Lung (tissue), 17 donors: ENCODE measurements at places on chromosomes 2 and 18. TPM values are rescaled to one million over a fixed set of nuclear protein-coding genes. Genes with fewer than 3 reads are reported as not detected.
A peak's percentile ranks its signal among the peaks of the same experiment; 100 is the strongest.

GRCh38 chr2:120779781-120780283 lies 44.2 kb downstream of the GLI2 start:
- H3K27ac ChIP-seq: no peak overlapping the region
- H3K36me3 ChIP-seq: no peaks in the 10 kb centered on the region
- no peak for DNase-seq

DNA sequence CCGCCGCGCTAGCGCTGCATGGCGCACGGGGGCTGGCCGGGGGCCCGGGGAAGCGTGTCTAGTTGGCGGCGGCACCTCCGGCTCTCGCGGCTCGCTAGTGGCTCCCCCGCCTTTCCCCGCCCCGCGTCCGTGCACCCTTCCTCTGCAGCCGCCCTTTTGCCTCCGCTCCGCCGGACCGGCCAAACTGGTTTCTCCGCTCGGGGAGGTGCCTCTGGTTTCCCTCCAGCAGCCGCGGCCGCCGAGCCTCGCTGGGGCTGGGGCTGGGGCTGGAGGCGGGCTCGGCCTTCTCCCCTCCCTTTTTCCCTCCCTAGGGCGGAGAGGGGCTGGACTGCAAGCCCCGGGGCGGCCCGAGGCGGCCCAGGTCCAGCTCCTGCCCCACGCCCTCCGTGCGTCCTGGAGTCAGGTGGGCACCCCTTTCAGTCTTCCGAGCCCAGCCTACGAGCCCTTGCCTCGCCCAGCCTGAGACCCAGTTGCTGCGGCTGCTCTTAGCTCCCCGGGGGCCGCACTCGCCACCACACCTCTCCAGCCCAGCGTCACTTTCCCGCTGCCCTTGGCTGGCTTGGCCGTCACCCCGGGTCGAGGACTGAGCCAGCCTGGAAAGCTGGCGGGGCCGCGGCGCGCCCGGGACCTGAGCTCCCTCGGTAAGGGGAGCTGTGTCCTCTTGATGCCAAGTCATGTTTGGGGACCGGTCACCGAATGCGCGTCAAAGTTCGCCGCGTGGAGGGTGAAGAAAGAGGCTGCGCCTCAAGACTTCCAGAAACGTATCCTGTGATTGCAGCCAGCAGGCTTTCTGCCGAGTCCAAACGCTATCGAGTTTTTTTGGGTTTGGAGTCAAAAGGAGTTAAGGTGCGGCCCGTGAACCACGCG lies at the start of gene ATP8B1:
TSS of gene ATP8B1 (minus strand) at position 213 of the 867 bp plus-strand sequence. CDS start 71,508 bp downstream, outside the sequence.
- H3K27me3 ChIP-seq: no peaks in the 10 kb centered on the region
- peak within 1 kb of the TSS; percentile 87 for H3K4me3 ChIP-seq
- H3K27ac ChIP-seq: peak within 1 kb of the TSS; percentile 78
- H3K36me3 ChIP-seq: no peaks in the 10 kb centered on the region

- DNase-seq: no peak
- H3K27ac ChIP-seq: no peak overlapping the region
- H3K27me3 ChIP-seq: no peaks in the 10 kb centered on the region
- H3K4me3 ChIP-seq: no peak overlapping the region
These were observed 33.4 kb downstream of the SLC66A2 start for GRCh38 chr18:79917853-79918614.

DNA sequence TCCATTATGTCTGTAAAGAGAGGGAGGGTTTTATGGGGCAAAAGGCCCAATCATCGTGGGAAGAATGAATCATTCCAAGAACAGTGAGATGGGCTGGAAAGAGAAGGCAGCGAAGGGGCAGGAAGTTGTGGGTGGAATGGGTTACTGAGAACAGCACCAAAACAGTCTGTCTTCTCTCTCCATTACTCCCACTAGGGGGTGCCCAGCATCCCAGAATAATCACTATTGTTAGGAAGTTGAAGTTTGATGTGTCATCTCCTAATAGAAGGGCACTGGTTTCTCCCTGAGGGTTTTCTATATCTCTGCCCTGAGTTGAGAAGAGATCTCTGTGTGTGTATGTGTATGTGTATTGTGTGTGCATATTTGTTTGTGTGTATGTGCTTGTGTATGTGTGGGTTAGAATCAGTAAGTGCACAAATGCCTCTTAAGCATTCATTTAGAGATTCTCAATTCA lies 76.6 kb upstream of the MAP4K3 start:
- H3K4me1 ChIP-seq: peaks cover 49% of the 10 kb centered on the region
- H3K27ac ChIP-seq: no peak overlapping the region
- no peaks in the 10 kb centered on the region for H3K36me3 ChIP-seq
- no peak overlapping the region for H3K4me3 ChIP-seq

The FSHR gene
- total RNA-seq: not detected

The SULT1C4 gene
- total RNA-seq: 4.3 TPM

- H3K27ac ChIP-seq: no peak overlapping the region
- no peak overlapping the region for H3K4me3 ChIP-seq
These were observed 84.2 kb downstream of the NCKAP5 start for GRCh38 chr2:133484106-133484505.

DNA sequence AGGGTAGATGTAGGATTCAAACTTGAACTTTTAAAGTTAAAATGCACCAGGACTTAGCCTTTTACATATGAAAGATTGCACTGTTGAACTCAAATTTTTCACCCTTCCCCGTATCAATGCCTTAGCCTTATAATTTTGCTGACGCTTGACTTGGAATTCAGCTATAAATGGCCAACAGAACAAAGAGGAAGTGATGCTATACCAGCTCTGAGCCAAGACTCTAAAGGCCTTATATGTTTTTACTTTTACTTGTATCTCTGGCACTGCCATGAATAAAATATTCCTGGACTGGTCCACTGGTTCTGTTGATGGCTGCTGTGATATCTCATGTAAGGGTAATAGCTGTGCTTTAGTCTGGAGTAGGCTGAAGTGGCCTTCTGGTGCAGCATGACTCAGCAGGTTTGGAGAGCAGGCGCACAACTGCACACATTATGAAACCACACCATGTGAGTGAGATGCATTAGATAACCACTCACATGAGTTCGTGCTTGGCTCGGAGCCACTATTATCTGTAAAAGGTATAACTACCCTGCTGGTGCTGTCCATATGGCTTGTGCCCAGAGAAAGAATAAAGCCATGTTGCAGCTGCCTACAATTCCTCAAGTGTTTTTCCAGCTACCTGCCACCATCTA lies 8.4 kb upstream of the IER3IP1 start:
- DNase-seq: peak; percentile 17
- H3K27me3 ChIP-seq: peaks cover 4% of the 10 kb centered on the region
- no peak overlapping the region for H3K27ac ChIP-seq
- no peaks in the 10 kb centered on the region for H3K36me3 ChIP-seq
- peaks cover 4% of the 10 kb centered on the region for H3K4me1 ChIP-seq

GRCh38 chr2:6927186-6927585 lies 10.0 kb downstream of the RNF144A start:
- no peak overlapping the region for H3K27ac ChIP-seq
- H3K4me1 ChIP-seq: peaks cover 42% of the 10 kb centered on the region
- no peak for DNase-seq
- no peaks in the 10 kb centered on the region for H3K27me3 ChIP-seq
- no peaks in the 10 kb centered on the region for H3K36me3 ChIP-seq

- no peaks in the 10 kb centered on the region for H3K4me1 ChIP-seq
- peak; percentile 16 for DNase-seq
- no peaks in the 10 kb centered on the region for H3K36me3 ChIP-seq
- H3K27ac ChIP-seq: no peak overlapping the region
- no peaks in the 10 kb centered on the region for H3K27me3 ChIP-seq
- H3K4me3 ChIP-seq: no peak overlapping the region
These were observed 84.4 kb downstream of the KCNS3 start for GRCh38 chr2:17962876-17963275.

The QPCT gene
- 5.8 TPM for total RNA-seq

The CNRIP1 gene
- total RNA-seq: 29.3 TPM
